Activated CD4-positive, alpha-beta T cell treated with anti-CD3 and anti-CD28 coated beads for 24 hours (primary cell): ENCODE measurements at places on chromosomes 1 and 21.

DNA sequence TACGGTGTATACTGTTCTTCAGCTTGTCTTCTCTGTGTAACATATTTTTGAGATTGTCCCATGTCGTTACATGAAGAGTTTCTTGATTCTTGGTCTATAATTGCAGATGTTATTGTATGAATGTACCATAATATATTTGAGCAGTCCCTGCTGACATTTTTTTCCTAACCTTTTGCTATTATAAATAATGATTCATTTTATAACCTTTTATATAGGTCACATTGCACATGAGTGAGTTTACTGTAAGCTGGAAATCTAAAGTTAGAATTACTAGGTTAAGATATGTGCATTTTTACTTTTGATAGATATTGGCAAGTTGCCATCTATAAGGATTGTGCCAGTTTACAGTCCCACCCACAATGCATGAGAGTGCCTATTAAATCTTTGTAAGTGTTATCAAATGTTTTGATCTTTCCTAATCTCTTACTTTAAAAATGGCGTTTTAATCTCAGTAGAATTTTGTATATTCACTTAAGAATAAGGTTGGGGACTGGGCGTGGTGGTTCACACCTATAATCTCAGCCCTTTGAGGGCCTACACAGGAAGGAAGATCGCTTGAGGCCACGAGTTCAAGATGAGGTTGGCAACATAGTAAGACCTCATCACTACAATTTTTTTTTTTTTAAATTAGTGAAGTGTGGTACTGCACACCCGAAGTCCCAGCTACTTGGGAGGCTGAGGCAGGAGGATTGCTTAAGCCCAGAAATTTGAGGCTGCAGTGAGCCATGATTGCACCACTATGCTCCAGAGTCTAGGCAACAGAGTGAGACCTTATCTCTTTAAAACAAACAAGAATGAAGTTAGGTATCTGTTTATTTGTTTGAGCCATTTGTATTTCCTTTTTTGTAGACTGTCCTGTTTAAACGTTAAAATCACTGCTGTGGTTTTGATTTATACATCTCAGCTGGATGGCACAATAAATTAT lies 36.5 kb downstream of the ZMYM1 start:
- no peak for DNase-seq

GRCh38 chr1:101247404-101248287 lies 10.8 kb downstream of the S1PR1 start:
- no peak for DNase-seq

- DNase-seq: no peak
Measured at GRCh38 chr1:53947172-53947907, 1.2 kb downstream of the LRRC42 start.

DNA sequence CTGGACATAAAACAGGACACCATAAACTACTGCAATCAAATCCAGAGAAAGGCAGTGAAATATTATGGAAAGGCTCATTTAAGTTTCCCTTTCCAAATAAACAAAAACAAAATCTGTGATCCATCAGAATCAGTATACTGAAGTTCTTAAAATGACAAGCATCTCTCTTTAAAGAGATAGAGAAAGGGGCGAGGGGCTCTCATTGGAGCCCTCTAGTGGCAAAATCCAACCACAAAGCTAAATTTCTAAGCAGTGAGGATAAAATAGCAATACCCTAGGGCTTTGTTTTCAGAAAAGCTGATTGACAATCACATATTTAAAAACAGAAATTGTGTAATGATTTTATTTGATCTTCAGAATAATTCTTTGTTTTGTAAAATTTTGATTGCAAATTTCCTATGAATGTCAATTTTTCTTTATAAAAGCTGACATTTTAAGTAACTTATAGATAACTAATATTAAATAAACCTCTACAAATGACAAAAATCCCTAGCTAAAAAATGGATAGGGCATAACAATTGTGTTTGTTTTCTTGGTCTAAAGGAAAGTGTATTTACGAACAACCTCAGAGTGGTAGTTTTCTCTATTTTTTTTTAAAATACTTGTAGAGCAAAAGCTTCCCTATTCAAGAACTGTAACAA lies 138.2 kb downstream of the COL24A1 start:
- DNase-seq: no peak

GRCh38 chr1:47479664-47480063 lies 41.8 kb downstream of the FOXD2 start:
- no peak for DNase-seq

GRCh38 chr1:173002891-173003838 lies 47.6 kb downstream of the TNFSF18 start:
- no peak for DNase-seq

DNA sequence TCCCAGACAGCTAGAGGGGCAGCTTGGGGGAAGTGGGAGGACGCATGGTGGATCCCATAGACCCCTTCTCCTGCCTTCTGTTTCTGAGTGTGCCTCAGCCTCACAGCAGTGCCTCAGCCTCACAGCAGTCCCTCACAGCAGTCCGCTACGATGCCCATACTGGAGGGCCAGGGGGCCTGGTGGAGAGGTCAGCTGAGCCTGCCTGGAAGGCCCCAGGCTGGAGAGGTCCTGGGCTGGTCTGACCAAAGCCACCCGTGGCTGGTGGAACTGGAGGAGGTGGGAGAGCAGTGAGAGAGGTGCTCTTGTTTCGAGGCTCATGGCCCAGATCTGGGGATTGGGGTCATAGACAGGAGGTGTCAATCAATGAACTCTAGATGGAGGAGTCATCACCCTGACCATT lies 16.0 kb upstream of the RSPO1 start:
- DNase-seq: no peak

GRCh38 chr1:25905680-25906643 lies at the start of gene STMN1:
TSS of gene STMN1 (minus strand) at chr1:25906419. CDS start at chr1:25904676, 1,743 bp downstream.
- DNase-seq: peak; percentile 85

- no peak for DNase-seq
Measured at GRCh38 chr1:234214911-234215892, 158.1 kb upstream of the COA6 start.

GRCh38 chr1:203439131-203439730 lies 36.4 kb upstream of the PRELP start:
- DNase-seq: no peak

GRCh38 chr1:87155170-87155569 lies 173.5 kb upstream of the LMO4 start:
- DNase-seq: no peak

DNA sequence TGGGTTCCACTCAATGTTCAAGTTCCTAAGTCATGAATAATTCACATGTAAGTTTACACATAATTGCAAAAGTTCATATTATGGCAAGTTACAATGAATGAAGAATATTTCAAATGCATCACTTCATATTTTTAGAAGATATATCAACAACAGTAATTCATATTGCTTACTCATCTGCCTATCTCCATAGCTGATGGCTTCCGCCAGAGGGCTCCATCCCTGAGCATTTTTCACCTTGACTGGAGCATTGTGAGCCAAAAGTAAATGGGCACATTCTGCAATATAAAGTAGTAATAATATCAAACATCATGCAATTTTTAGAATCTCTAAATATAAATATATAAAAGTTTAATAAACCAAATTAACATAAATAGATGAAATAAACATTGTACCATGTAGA lies 29.8 kb downstream of the ANKRD13C start:
- no peak for DNase-seq

DNA sequence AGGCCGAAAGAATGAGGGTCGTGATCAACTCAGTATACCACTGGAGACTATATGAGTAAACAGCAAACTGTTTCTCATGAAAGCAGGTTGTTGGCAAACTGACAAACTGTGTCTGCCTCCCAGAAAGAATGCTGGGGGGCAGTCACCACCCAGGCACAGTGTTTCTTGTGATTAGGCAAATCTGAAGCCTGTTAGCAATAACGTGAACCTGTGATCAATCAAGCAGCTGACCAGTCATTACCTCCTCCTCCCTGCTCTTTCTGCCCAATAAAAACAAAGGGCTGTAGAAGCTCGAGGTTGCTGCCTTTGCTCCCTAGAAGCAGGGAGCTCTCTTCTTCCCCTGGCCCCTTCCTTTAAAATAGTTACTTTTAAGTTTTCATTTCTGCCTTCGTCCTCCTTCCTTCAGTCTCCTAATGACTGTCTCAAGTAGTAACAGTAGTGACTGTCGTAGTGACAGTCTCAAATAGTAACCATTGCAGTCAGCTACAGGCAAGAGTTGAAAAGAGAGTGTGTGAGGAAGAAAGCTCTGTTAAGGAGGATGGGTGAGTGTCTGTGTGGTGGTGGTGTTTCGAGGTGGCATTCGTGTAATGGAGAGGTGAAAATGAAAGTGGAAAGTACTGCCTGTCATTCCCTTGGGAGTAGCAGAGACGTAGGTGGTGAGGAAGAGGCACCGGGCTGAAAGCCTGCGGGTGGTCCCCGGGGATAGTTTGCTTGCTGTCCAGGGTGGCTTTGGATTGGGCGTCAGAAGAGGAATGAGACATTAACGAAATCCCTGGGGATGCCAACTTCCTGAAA lies 14.5 kb downstream of the HHAT start:
- DNase-seq: no peak

DNA sequence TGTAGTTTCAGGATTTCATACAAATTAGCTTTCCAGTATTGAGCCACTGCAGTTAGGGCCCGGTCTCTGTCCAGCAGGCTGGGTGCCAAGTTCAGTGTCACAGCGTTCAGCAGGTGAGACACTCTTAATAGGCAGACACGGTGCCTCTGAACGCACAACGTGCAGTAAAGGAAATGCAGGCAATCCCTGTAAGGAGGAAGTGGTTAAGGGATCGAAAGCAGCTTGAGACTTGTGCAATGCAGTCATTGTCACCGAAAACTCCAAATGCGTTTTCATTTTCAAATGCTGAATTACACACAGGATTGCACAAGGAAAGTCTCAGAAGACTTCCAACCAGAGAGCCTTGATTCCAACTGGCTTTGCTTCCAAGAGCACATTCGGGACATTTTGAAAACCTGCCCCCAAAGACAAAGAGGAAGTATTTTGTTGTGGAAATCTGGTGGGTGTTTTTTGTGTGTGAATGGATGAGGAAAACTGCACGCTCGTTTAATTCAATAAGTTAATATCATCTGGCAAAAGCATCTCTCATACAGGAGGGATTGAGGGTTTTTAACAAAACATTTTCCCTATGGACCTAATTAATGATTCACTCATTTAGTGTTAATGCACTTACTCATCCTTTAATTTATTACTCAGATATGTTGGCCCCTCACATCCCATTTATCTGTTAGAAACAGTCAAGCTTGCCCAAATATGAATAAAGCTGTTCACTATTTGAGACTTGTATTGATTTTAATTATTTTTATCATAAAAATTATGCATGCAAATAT lies 61.6 kb downstream of the PTGS2 start:
- DNase-seq: peak; percentile 30

- DNase-seq: peak; percentile 69
Measured at GRCh38 chr1:2545754-2546514, 10.2 kb upstream of the TNFRSF14 start.

DNA sequence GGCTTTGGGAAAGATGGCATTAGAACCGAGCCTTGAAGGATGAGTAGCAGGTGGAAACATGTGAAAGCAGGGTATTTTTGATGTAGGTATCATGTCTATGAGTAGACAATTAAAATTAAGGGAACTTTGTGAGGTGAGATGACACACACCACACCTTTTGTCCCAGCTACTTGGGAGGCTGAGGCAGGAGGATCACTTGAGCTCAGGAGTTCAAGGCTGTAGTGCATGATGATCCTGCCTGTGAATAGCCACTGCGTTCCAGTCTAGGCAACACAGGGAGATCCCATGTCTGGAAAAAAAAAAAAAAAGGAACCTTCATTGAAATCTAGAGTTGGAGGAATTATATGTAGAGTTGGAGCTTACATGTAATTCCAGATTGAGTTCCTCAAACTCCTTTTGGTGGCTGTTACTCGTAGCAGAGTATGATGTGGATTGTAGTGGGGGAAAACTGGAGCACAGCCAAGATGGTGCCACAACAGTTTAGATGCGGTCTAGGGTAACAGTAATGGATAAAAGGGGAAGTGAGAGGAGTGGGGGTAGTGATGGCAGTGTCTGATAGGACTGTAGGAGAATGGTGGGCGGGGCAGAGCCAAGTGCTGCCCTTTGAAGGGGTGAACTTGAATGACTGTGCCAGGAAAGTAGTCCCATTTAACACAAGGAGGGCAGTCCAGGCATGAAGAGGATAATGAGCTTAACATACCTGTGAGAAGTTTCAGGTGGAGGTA lies 17.4 kb downstream of the AK4 start:
- no peak for DNase-seq

DNA sequence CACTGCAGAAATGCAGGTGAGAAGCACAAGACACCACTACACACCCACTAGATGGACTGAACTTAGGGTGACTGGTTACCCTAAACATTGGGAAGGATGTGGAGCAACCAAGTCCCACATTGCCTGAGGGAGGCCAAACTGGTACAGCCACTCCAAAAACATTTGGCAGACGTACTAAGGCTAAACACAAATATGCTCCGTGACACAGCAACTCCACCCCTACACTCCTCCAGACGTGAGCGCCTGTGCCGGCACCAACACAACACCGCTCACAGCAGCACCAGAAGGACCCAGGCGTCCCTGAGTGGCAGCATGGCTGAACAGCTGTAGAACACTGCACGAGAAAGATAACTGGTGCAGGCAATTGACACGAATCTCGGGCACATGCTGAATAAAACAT lies 14.7 kb downstream of the PTTG1IP start:
- no peak for DNase-seq

GRCh38 chr1:47409311-47410067 lies 6.6 kb upstream of the FOXE3 start:
- no peak for DNase-seq

GRCh38 chr1:39132505-39133339 lies 71.8 kb upstream of the MACF1 start:
- DNase-seq: no peak

DNA sequence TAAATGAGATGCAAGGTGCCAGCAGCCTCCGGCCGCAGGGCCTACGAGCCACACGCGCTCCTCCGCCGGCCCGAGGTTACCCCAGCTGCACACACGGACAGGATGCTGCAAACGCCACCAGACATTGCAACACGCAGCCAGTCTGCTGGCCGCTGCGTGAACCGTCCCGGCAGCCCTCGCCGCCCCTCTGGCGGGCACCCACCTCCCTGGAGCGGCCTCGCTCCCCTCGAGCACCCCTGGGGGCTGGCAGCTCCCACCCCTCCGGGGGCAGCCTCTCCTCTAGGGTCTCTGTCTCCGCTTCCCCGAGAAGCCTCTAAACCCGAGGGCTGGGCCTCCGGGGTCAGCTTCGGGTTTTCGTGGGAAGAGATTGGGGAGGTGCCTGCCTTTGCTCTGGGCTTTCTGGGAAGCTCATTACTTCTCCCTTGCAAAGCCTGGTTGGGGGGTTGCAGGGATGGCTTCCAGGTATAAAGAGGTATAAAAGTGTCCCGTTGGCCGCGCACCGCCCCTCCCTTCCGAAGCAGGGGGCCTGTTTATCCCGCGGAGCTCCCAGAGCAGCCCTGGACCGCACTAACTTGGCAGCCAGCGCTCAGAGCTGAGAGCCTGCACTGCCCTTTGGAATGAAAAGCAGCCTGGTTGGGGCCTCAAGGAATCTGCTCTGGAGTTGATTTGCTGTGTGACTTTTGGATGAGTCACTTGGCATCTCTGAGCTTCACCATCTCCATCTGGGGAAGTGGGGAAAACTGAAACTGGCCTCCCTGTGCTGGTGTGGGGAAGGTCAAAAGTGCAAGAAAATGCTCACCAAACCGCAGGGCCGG lies 21.8 kb downstream of the DHRS3 start:
- no peak for DNase-seq

- no peak for DNase-seq
Measured at GRCh38 chr1:33836911-33837310, 27.0 kb upstream of the HMGB4 start.
